ENCODE measurements at places on chromosomes 5 and 9. TPM values are rescaled to one million over a fixed set of nuclear protein-coding genes. Genes with fewer than 3 reads are reported as not detected.

DNA sequence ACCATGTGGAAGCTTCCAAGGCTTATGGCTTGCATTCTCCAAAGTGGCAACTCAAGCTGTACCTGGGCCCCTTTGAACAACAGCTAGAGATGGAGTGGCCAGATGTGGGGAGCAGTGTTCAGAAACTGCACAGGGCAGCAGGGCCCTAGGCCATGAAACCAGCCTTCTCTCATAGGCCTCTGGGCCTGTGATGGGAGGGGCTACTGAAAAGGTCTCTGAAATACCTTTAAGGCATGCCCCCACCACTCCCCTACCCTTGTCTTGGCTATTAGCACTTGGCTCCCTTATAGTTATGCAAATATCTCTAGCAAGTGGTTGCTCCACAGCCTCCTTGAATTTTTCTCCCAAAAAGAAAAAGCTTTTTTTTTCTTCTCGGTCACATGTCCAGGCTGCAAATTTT lies 1014.6 kb downstream of the DTWD2 start:
- H3K4me1 ChIP-seq, result no peaks in the 10 kb centered on the region
- H3K4me3 ChIP-seq, result no peak overlapping the region
- no peaks in the 10 kb centered on the region for H3K27me3 ChIP-seq
- no peak overlapping the region for H3K27ac ChIP-seq

The IQGAP2 gene
- total RNA-seq, result 89.4 TPM

DNA sequence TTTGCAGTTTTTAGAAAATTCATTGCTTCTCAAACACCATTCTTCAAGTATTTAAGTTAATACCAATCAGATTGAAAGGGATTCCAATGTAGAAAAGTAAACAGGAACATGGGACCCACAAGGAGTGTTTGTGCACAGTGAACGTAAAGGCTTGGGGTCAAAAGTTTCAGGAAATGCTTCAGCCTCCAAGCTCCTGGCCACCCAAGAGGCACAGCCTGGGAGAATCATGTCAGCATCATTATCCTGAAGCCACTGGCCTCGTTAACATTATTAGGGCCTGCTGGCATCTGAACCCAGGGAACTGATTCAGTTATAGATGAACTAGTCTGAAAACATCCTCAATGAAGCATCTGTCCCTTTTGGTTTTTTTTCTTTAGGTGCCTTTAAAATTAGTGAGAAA lies 122.9 kb downstream of the NXNL2 start:
- no peaks in the 10 kb centered on the region for H3K27me3 ChIP-seq
- no peak for DNase-seq
- H3K27ac ChIP-seq, result no peak overlapping the region
- H3K4me3 ChIP-seq, result no peak overlapping the region
- H3K36me3 ChIP-seq, result no peaks in the 10 kb centered on the region

- peak; percentile 17 for DNase-seq
- peaks cover 10% of the 10 kb centered on the region for H3K4me1 ChIP-seq
- H3K27me3 ChIP-seq, result no peaks in the 10 kb centered on the region
Measured at GRCh38 chr9:134642385-134643181, 980 bp downstream of the COL5A1 start.

The MSMP gene
- not detected for total RNA-seq

GRCh38 chr9:88462191-88462590 lies 72.8 kb upstream of the NXNL2 start:
- H3K27ac ChIP-seq, result no peak overlapping the region
- no peaks in the 10 kb centered on the region for H3K36me3 ChIP-seq
- H3K4me1 ChIP-seq, result no peaks in the 10 kb centered on the region
- no peaks in the 10 kb centered on the region for H3K27me3 ChIP-seq

- no peak overlapping the region for H3K4me3 ChIP-seq
- peak overlapping the region; percentile 92 for H3K27ac ChIP-seq
- DNase-seq, result peak; percentile 46
- H3K4me1 ChIP-seq, result peaks cover 83% of the 10 kb centered on the region
- H3K27me3 ChIP-seq, result no peaks in the 10 kb centered on the region
Measured at GRCh38 chr9:112176524-112176923, 1.4 kb upstream of the SUSD1 start.

GRCh38 chr9:24590432-24590831 lies 44.7 kb upstream of the IZUMO3 start:
- no peak for DNase-seq
- H3K27me3 ChIP-seq, result no peaks in the 10 kb centered on the region
- H3K36me3 ChIP-seq, result no peaks in the 10 kb centered on the region
- no peak overlapping the region for H3K4me3 ChIP-seq
- no peak overlapping the region for H3K27ac ChIP-seq

DNA sequence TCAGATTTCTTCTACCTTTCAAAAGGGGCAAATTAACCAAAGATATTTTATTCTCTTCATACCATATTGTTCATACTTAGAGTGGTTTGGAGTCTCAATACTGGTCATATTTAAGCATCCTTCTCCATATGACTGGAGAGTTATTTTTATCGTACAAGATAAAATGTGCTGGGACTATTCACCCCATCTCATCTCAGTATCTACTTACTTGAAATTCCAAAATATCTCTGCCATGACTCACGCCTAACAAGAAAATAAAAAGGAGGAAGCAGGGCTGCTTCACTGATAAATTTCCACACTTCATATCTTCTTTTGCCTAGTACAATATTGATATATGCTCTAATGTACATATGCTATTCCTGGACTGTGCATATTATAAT lies 277.9 kb upstream of the CDH9 start:
- no peak for DNase-seq
- no peaks in the 10 kb centered on the region for H3K36me3 ChIP-seq
- no peaks in the 10 kb centered on the region for H3K27me3 ChIP-seq
- H3K4me3 ChIP-seq, result no peak overlapping the region
- H3K4me1 ChIP-seq, result no peaks in the 10 kb centered on the region

DNA sequence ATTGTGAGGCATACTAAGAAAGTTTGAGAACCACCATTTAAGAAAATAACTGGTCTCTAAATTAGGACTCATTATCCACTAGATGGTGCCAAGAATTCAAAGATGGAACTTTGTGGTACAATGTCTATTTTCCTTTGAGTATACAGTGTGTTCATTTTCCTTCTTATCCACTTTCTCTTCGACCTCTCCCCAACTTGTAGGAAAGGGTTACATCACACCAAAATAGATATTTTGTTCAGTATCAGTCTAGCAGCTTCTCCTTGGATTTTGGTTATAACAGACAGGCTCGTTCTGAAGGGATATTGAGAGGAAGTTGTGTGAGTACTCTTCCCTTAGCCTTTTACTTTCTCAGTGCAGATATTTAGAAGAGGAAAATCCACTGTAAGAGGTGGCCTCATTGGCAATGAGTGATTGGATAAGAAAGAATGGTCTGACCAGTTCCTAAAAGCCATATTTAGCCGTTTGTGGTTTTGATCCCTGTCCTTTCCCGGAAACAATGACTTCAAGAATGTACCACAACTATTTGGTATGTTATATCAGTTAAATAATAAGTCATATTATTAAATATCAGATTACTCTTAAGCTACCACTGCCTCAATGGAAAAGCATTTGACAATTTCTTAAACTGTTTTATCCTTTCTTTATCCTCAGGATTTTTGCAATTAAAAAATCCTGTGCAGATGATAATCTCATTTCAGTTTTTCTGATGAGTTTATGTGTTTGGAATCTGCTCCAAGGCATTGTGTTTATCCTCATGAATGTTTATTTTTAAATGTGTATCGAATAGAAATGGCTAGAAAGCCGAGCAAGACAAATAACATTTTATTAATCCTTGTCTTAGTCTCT lies 69.0 kb upstream of the GRAMD2B start:
- H3K4me3 ChIP-seq, result no peak overlapping the region
- H3K36me3 ChIP-seq, result no peaks in the 10 kb centered on the region
- H3K4me1 ChIP-seq, result peaks cover 11% of the 10 kb centered on the region
- H3K27ac ChIP-seq, result no peak overlapping the region
- DNase-seq, result no peak

- H3K4me3 ChIP-seq, result no peak overlapping the region
- no peaks in the 10 kb centered on the region for H3K36me3 ChIP-seq
- no peaks in the 10 kb centered on the region for H3K27me3 ChIP-seq
- no peak for DNase-seq
- H3K4me1 ChIP-seq, result no peaks in the 10 kb centered on the region
Measured at GRCh38 chr5:1975406-1975715, 92.6 kb upstream of the IRX4 start.

DNA sequence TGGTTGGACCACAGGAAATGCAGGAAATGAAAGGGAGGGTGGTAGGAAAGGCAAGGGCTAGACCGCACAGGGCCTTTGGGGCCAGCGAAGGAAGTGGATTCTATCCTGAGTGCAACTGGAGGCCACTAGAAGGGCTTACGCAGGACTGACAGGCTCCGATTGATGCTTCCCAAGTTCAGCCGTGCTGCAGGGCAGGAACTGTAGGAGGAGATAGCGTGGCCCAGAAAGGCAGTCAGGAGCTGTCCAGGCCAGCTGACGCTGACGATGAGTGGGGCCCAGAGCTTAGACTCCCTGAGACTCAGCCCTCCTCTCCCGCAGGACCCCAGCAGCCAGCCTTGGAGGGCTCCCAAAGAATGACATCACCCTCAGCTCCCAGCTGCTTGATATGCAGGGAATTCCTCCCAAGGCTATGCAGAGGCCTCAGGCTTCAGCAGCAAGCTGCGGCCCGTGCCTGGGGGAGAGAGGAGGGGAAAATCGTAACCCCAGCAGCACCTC lies 48.8 kb downstream of the KCNIP1 start:
- no peaks in the 10 kb centered on the region for H3K4me1 ChIP-seq
- DNase-seq, result no peak
- H3K27ac ChIP-seq, result no peak overlapping the region
- no peaks in the 10 kb centered on the region for H3K36me3 ChIP-seq

The GLRA1 gene
- not detected for total RNA-seq

The TMEM245 gene
- total RNA-seq, result 110 TPM

DNA sequence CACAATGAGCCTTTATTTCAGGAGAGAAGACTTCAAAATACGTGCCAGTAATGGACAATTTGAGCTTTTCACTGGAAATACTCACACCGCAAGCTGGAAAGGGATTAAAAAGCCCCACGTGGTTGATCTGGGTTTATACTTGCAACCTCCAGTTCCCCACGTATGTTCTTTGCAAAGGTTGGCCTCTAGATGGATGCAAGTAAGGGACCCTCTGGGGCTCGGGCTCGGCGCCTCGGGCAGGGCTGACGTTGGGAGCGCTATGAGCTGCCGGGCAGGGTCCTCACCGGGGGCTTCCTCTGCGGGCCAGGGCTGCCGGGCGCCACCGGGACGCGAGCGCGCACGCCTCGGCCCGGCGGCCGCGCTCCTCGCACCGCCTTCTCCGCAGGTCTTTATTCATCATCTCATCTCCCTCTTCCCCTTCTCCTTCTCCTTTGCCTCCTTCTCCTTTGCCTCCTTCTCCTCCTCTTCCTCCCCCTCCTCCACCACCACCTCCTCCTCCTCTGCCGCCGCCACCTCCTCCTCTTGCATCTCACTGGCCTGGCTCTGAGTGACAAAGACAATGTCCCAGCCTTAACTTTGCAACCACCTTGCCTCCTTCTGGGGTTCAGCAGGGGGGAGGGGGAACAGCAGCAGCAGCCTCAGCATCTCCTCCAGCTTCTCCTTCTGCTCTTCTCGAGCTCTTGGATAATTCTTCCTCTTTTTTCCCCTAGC lies 701 bp upstream of the ZNF462 start:
- 0 out of 2 replicates have a peak, but pooled peaks cover 6% of the 10 kb centered on the region for H3K4me1 ChIP-seq
- DNase-seq, result peak; percentile 48
- no peaks in the 10 kb centered on the region for H3K36me3 ChIP-seq
- H3K27ac ChIP-seq, result peak overlapping the region; percentile 64

The WNT8A gene
- total RNA-seq, result not detected

- peaks cover under 1% of the 10 kb centered on the region for H3K4me1 ChIP-seq
- H3K27ac ChIP-seq, result no peak overlapping the region
- no peaks in the 10 kb centered on the region for H3K27me3 ChIP-seq
- no peak overlapping the region for H3K4me3 ChIP-seq
Measured at GRCh38 chr9:134630861-134631260, 10.7 kb upstream of the COL5A1 start.

The HAPLN1 gene
- 4.9 TPM for total RNA-seq

GRCh38 chr5:168528521-168529373 lies at the start of gene FBLL1:
TSS of gene FBLL1 (plus strand) at chr5:168529305. CDS start at chr5:168529505, 200 bp downstream.
- no peaks in the 10 kb centered on the region for H3K27me3 ChIP-seq
- H3K36me3 ChIP-seq, result no peaks in the 10 kb centered on the region
- H3K27ac ChIP-seq, result no peak within 1 kb of the TSS

GRCh38 chr5:58452566-58453258 lies 7.2 kb downstream of the PLK2 start:
- peaks cover 3% of the 10 kb centered on the region for H3K36me3 ChIP-seq
- no peaks in the 10 kb centered on the region for H3K27me3 ChIP-seq
- no peak overlapping the region for H3K4me3 ChIP-seq
- no peak overlapping the region for H3K27ac ChIP-seq
- no peaks in the 10 kb centered on the region for H3K4me1 ChIP-seq
- DNase-seq, result no peak

- no peak overlapping the region for H3K4me3 ChIP-seq
- no peaks in the 10 kb centered on the region for H3K36me3 ChIP-seq
- no peaks in the 10 kb centered on the region for H3K27me3 ChIP-seq
- H3K27ac ChIP-seq, result no peak overlapping the region
- H3K4me1 ChIP-seq, result no peaks in the 10 kb centered on the region
Measured at GRCh38 chr5:175652741-175653663, 4.9 kb upstream of the HRH2 start.

The INSYN2B gene
- not detected for total RNA-seq

The CNTNAP3B gene
- total RNA-seq, result not detected

DNA sequence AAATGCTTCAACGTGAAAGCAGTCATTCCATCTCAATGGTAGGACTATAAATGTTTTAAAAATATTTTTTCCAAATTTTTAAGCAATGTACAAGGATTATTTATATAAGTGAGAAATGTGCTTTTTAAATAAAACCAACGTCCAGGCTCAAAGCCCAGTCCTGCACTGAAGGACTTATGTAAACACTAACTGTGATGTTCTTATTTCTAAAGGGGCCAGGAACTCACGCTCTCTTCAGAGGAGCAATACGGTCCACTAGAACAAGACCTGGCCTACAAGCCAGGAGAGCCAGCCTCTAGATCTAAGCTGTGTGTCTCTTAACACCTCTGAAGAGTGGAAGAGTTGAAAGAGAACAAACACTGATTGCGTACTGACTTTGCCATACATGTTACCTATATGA lies 12.1 kb downstream of the TTLL11 start:
- no peak for DNase-seq
- no peak overlapping the region for H3K27ac ChIP-seq
- H3K4me3 ChIP-seq, result no peak overlapping the region
- no peaks in the 10 kb centered on the region for H3K27me3 ChIP-seq

DNA sequence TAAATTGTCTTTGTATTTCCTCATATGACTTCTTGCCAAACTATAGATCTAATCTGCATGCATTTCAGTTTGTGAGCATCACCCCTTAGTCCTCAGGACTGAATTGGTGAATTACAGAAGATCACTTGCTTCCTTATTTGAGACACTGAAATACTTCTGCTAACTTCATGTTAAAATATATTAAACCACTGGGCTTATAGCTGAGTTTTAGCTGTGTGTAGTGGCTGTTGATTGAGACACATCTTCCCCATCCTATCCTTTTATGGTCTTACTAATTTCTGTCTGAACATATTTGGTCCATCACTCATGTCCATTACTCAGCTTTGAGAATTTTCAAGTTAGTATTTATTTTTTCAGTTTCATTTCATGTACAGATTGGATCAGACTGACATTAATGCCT lies 295.9 kb downstream of the PSAT1 start:
- DNase-seq, result no peak
- H3K27ac ChIP-seq, result no peak overlapping the region
- no peaks in the 10 kb centered on the region for H3K27me3 ChIP-seq
- H3K4me1 ChIP-seq, result no peaks in the 10 kb centered on the region
- H3K4me3 ChIP-seq, result no peak overlapping the region
